Stimulated activated naive CD8-positive, alpha-beta T cell treated with anti-CD3 and anti-CD28 coated beads, Interleukin-15, amount 100 ng/mL, for 72 hours (primary cell): ENCODE measurements at places on chromosomes 7 and 10.

GRCh38 chr10:67017218-67017617, 91.4 kb downstream of the LRRTM3 start:
- DNase-seq, result no peak

- no peak for DNase-seq
Observed at GRCh38 chr7:74407958-74408357, 45.7 kb upstream of the GTF2IRD1 start.

DNA sequence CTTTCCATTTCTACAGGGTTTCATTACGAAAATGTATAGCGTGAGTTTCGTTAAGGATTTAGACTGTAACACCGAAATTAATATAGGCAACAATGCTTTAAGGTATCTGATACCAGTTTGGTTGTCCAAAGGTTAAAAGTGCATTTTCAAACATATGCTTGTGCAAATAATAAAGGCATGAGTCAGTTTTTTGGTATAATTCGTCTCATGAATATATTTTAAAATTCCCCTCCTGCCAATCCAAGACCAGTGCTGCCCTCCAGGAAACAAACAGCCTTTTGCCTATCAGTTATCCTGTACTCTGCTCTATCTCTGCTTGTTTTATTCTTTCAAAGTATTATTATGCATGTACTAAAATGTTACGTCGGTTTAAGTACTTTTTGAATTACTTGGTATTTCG, 2.0 kb downstream of the LCOR start:
- DNase-seq, result no peak

GRCh38 chr7:83908526-83908925, 259.6 kb upstream of the SEMA3E start:
- no peak for DNase-seq

GRCh38 chr10:70599791-70600190, 2.8 kb downstream of the PRF1 start:
- no peak for DNase-seq

DNA sequence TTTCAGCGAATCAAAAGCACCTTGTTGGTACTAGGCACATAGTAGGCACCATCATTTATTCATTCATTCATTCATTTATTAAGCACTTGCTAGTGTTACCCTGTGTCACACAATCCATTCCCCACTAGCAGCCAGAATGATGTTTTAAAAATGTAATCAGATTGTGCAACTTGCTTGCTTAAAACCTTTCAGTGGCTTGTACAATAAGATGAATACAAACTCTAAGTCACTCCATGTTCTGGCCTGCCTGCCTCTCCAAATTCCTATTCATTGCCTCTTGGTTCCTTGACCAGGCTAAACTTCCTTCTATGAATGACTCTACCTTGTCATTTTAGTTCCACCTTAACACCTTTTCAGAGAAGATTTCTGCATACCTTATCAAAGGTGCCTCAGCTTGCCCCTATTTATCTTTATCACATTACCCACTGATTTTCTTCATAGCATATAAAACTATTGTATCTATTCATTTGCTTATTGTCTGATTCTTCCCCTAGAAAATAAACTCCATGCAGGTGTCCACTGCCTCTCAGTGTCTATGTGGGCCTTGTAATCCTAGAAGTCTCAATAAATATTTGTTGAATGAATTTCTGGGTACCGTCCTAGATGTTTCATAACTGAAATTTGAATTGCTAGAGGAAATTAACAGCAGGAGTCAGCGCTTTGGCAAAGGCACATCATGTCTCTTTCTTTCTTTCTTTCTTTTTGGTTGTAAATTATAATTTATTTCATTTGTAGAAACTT, 169.5 kb downstream of the TMEM26 start:
- no peak for DNase-seq

GRCh38 chr7:90688810-90689209, 92.7 kb downstream of the CDK14 start:
- no peak for DNase-seq

DNA sequence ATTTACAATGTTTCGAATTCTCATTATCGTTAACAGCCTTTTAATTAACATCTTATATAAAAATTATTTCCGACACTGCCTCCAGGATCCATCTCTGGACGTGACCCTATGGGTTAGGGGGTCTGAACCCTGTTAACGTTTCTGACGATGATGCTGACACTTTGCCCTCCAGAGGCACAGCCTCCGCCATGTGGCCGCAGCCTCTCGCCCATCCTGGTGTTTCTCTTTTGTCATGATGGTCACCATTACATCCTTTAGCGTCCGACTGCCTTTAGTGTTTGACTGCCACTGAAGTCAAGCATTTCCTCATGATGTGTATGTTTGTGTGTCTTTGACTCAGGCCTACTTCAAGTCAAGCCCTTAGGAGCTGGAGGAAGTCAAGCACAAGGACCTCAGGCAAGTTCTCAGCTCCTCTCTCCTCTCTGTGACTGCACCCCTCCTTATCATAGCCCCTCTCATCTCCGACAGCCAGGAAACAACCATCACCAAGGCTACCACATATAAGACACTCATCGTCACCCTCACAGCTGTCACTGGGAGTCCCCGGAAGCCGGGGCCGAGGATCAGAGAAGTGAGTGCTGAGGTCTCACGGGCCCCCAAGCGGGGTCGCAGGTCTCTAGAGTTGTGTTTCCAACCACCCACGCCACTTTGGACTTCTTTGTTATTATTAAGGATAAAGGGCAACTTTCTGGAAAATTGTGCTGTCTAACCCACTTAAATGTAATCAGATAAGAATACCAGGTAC, 96.1 kb upstream of the PPP2R2D start:
- DNase-seq, result no peak

- DNase-seq, result no peak
Observed at GRCh38 chr10:92787557-92788152, 60.7 kb upstream of the EXOC6 start.

DNA sequence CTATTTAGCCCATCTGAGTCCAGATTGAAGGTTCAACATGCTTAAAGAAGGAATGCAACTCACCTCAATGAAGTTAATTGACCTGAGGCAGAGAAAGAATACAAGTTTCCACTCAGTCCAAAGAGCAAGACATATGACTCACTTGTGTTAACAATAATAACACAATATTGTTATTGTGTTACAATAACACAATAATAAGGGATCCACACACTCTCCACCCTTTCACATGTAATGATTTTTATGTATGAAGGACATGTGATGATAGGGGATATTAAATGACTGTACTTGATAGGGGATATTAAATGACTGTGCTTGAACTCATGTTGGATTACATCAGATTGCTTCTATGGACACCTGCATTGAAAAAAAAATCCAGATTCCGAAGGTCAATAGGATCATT, 3.6 kb upstream of the ABCB1 start:
- DNase-seq, result no peak

DNA sequence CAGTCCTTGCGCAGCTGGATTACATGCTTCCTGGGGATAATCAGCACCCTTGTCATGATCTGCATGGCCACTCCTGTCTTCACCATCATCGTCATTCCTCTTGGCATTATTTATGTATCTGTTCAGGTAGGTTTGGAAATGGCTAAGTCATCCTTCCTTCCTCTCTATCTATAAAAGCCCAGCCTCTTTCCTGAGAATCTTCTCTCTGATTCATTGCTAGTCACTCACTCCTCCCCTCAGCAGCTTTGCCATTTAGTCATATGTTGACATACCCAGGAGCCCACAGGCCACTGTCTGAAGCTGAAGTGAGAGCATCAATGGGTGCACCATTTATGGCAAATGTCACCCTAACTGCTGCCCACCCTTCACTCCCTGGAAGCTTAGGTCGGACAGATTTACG, 52.0 kb downstream of the ABCC2 start:
- no peak for DNase-seq

- no peak for DNase-seq
Observed at GRCh38 chr10:126170776-126171175, 217.5 kb downstream of the ADAM12 start.

GRCh38 chr7:13848681-13849131, 140.8 kb downstream of the ETV1 start:
- DNase-seq, result no peak

- no peak for DNase-seq
Observed at GRCh38 chr7:73960548-73960947, 67.4 kb upstream of the ELN start.

GRCh38 chr7:1297017-1297960, 64.6 kb downstream of the UNCX start:
- no peak for DNase-seq

DNA sequence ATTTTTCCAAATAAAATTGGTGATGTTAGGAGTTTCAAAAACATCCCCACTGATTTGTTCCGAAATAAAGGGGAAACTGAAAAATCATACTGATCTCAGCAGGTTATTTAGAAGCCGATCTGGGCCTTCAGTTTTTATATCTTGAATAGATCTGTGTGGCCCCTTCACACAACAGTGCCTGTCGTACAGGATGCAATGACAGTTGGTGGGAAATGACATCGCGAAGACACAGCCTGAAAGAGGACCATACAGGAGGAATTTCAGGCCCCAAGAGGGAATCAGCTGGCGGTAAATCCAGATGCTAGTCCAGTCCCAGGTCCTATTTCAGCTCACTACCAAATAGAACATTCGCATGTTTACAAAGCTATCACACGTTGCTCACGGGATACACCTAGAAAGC, 3.0 kb downstream of the H2BK1 start:
- no peak for DNase-seq

DNA sequence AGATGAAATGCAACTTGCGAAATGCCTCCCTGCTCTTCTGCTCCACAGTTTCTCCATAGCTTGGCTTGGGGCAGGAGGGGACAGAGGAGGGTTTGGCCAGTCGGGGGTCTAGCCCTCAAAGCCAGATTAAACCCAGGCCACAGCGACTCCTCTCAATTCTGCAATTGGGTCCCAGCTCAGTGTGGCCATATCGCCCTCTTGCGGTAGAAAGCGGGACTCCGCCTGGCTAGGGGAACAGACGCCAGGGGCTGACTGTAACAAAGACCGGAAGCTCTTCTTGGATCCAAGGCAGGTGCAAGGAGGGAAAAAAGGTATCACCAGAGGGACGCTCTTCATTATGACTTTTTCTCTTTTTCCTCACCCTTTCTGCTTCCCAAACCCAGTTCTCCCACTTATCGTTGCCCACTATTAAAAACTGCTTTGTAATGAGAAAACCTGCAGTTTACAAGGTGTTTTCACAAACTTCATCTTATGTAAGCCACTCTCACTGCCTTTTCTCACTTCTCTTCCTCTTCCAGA, 36.6 kb upstream of the TNPO3 start:
- DNase-seq, result peak; percentile 89
